Vagina (tissue), 2 donors: ENCODE measurements at places on chromosomes 6 and 20.

DNA sequence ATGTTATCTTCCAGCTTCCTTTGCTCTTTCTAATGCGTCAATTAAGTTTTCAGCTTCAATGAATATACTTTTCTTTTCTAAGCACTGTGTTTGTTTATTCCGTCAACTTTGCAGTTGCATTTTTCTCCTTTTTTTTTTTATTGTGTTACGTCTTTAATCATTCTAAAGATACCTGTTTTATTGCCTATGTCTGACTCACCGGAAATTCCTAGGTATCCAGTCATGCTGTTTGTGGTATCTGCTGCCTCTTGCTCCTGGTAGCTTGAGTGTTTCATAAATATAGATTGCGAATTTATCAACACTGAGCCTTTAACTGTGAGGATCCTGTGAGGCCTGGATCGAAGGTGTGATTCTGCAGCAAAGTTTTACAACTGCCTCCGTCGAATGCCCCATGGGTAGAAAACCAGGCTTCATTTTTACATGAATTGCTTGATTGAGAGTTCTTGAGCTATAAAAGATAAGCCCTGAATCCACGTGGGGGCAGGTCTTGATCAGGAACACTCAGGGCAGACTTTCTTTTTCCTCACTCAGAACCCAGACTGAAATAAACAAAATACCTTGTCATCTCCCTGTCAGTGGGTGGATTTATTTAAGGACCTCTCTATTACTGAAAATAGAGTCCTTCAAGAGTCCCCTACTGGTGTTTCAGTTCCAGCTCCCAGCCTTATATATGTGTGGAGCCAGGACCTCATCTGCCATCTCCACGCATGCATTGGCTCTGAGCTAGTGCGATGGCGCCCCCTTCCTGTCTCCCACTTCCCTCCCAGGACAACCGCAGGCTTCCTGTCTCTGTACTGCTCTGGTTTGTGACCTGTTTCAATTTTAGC, 60.1 kb upstream of the LRRC1 start:
- DNase-seq, result no peak

- no peak for DNase-seq
These were observed 28.5 kb upstream of the TMEM14A start for GRCh38 chr6:52642368-52642767.

DNA sequence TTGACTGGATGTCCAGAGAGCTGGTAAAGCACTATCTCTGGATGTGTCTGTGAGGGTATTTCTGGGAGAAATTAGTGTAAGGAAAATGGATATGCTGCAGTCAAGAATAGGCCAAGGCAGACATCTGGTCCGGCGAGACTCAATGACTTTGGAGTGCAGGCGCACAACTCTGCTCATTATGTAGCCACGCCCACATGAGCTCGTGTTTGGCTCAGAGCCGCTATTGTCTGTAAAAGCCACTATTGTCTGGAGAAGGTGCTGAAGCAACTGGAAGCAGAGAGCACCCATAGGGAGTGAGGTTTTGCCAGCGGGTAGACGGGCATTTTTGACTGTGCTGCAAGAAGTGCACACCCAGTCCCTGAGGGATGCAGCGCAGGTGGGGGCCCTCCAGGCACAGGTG, 305.0 kb upstream of the POU3F2 start:
- DNase-seq, result no peak

DNA sequence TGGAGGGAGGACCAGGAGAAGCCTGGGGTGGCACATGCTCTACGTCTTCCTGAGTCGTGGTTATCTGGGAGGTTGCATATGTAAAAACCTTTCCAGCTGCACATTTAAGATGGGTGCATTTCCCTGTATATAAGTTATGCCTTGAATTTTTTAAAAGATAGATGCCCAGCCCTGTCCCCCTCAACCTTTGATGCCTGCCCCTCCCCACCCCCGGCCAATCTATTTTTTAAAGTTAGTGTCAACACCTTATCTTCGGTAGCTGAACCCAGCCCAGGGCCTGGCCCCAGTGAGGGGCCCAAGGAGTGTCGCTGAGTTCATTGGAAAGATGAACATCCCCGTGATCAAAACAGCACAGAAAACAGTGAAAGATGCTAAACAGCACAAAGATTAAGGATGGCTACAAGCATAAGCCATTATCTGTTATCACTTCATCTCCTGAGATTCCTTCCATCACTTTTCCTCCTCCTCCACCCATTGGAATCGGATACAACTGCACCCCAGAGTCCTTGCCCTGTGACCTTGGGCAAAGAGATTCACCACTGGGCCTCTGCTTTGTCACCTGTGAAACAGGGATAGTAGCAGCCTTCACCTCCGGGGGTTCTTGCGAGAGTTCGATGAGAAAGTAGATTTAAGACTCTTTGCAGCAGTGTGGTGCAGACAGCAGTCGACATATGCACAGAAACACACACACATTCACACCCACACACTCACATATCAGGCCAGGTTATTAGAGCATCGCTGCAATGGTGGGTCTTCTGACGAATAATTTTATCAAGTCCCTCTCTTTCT, 47.5 kb downstream of the SIRPA start:
- no peak for DNase-seq

- DNase-seq, result no peak
These were observed 167.9 kb downstream of the HAO1 start for GRCh38 chr20:7772371-7772770.

DNA sequence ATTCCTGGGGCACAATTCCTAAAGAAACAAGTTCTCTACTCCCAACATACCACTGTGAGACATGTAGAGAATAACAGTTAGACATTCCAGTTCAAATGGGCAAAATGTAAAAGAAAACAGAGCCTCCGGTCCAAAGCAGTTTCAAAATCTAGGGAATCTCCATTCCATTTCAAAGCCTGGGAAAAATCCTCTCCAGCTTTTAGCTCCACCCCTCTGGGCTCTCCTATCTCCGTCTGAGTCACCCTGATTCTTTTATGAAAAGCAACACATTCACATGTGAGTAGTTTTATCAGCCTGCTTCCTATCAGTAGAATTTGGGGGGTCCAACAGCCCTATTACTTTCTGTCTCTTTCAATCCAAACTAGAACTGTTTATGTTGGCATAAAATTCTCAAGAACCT, 3.7 kb downstream of the CSNK2A1 start:
- no peak for DNase-seq

GRCh38 chr6:83536034-83536646, 23.8 kb downstream of the PRSS35 start:
- DNase-seq, result no peak

DNA sequence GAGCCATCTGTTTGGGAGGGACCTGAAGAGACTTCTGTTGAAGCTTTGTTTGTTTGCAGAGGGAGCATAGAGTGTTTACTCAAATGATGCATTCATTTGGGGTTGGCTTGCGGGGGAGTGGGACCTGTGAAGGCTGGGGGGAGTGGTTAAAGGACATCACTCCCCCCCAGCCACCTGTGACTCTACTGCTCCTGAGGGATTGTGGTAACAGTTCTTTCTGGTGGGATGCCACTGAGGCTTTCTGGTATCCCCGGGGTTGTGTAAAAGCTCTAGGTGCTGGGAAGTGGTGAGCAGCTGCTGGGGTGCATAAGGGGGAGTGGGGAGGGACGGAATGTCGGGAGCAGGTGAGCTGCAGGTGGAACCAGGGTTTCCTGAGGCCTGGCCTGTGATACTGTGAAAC, 239.2 kb upstream of the QKI start:
- DNase-seq, result no peak

DNA sequence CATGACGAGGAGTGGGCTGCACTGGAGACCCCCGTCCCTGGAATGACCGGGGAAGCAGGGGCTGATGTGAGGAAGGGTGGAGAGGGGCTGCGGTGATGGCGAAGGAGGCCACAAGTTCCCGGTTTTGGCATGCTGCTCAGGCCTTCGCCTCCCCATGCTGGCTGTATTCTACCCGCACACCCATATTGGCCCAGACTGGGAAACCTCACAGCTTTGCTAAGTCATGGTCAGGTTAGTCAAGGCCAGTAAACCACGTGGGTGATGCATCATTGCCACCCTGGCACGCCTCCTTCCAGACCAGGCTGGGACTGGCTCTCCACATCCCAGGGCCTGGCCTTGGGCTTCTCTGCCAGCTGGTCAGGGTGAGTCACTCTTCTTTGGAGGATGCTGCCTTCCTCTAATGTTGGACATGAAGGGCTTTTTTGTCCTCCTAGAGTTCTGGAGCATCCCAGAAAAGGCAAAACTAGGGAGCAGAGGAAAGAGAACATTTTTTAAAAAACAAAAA, 53.8 kb downstream of the PCNA start:
- DNase-seq, result no peak
